ENCODE measurements at places on chromosomes 5 and 9.
A peak's percentile ranks its signal among the peaks of the same experiment; 100 is the strongest.

- no peak for DNase-seq
Observed at GRCh38 chr9:91803970-91804752, 145.9 kb downstream of the ROR2 start.

- no peak for DNase-seq
Observed at GRCh38 chr9:131539223-131539923, 6.0 kb upstream of the PRRT1B start.

DNA sequence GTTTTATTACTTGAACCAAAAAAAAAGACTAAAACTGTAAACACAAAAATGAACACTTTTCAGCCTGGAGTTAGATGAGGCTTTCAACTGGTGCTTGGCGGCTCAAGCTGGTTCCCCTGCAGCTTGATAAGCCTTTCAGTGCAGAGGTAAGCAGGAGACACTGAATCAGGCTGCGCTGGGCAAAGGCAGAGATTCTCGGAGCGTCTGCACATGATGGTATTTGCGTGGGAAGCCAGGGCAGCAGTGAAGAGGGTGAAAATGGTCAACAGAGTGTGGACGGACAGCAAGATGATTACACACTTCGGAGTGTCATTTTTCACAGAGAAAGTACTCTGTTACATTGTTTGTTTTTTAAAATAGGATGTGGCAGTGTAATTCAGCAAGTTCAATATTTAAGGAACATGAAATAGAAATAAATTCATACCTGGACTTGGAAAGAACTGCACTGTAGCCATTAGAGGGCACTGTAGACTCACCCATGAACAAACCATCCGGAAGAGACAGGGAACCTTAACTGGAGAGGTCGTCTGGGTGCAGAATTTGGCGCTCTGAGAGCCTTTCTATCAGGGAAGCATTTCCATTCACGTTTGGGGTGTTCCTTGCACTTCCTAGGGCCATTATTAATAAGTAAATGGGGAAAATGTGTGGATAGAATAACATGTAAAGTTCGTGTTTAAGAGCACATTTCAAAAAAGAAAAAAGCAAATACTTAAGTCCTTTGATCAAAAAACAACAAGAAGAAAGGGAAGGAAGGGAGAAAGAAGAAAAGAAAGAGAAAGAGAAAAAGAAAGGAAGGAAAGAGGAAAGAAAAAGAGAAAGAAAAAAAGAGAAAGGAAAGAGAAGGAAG is 69.8 kb downstream of the ICE1 start:
- peak; percentile 54 for DNase-seq

DNA sequence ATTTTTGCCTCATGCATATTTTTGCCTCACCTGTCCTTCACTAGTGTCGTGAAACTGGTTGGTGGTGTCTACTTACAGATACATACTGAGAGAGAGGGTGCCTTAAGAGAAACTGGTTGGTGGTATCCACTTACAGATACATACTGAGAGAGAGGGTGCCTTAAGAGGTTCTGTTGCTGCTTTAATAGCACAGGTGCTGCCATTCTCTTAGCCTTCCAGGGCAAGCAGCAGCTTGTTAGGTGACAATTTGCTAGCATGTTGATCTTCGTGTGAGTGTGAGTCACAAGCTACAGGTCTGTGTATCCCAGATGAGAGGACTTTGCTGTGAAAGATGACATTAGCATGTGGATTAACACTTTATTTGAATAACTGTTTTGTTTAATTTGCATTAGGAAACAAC is 1.4 kb downstream of the PTTG1 start:
- DNase-seq: no peak

DNA sequence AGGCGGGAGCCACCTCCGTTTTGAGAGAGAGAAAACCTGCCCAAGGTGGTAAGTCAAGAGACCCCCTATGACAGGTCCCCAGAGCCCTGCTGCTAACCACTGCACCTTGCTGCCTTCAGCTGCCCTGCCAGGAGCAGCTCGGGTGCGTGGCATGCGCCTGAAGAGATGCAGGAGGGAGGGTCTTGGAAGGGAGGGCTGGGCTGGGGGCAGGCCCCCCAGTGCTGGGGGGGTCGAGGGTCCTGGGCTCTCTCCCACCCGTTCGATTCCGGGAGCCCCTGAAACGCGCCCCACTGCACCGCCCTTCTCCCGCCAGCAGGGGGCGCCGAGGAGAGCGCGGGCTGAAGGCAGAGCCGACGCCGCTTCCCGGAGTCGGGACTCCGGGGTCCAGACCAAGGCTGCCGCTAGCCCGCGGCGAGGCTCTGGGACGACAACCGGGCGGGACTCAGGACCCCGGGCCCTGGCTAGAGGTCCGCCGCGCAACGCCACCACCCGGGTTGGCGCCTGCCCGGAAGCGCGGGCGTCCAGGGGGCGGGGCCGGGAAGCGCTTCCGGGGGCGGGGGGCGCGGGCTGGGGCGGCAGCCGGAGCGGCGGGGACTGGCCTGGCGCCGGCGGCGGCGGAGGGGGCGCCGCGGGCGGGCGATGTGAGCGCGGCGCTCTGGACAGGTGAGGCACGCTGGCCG is at the start of gene ZBTB34:
ZBTB34 (plus strand) TSS at position 563 of the 680 bp plus-strand sequence. CDS start 18,761 bp downstream, outside the sequence.
- DNase-seq: peak; percentile 32

DNA sequence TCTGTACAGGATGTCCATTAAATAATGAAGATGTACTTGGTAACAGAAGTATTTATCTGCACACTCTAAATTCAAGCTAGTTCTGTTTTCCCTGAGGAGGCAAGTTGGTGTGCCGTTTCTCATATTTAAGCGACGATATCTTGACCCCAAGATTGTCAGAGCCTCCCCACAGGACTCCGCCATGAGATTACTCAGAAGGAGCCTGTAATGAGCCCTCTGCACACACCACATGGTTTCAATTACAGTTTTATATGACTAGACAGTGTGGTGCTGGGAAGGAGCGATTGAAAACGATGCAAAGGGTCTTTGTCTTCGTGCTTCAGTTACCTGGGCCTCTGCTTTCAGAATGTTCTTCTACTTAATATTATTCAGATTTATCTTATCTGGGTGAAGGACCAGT is 840.4 kb upstream of the WWC1 start:
- no peak for DNase-seq

- DNase-seq: peak; percentile 34
Observed at GRCh38 chr5:102090770-102091169, 205.3 kb downstream of the SLCO4C1 start.

DNA sequence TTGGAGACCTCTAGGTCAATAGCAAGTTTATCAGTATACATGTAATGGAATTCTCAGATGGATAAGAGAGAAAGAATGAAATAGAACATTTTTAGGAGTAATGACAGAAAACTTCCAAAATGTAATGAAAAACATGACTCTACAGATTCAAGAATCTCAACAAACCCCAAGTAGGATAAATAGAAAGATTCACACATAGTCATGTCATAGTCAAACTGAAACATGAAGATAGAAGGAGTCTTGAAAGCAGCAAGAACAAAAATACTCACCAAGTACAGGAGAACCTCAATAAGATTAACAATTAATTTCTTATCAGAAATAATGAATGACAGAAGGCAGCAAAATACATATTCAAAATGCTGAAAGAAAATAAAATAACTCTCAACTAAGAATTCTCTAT is 164.5 kb downstream of the SPATA31D1 start:
- DNase-seq: no peak

- no peak for DNase-seq
Observed at GRCh38 chr9:114288193-114289091, 34.5 kb upstream of the ORM1 start.

DNA sequence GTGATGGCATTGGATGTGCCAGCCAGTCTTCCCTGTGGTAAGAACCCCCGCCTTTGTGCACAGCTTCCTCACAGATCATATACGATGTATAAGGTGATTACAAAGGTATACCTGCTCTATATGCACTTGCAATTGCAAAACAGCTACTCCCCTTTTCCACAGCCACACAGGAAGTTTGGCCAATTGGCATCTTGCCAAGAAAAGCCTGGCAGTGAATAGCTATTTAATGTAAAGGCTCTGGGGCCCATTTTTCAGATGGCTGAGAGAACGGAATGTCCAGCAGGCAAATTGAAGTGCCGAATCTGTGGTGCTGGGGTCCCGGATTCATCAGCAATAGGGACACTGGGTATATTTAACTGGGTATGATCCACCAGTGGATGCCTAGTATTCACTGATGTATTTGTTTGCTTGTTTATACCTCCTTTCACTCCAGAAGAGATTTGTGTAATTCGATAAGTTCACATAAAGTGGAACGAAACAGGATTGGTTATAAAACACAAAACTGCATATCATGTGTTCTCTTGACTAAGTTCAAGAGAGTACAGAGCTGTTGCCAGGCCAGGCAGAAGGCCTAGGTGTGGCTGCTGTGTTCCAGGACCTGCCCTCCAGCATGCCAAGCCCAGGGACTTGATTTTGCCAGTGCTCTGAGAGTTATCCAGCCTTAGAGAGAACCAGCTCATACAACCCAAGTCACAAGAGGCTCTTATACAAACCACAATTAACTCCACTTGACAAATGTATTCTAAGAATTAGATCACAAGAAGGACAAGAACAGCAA is 27.7 kb upstream of the GABRP start:
- DNase-seq: peak; percentile 14

DNA sequence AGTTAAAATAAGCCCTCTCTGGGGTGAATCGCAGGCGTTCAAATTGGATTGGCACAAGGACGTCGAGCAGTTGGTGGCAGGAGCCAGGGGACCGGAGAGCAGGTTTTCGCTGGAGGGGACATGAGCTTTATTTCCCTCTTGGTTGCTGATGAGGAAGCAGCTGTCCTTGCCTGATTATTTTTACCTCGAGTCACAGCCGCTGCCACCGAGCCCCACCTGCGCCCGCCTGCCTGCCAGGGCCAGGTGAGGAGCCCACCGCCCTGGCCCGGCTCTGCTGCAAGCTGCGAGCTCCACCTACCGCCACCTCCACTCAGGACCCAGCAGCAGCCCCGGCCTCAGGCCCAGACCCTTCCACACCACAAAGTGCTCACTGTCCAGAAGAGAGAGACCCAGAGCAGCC is 9.0 kb upstream of the ADGRD2 start:
- no peak for DNase-seq

- no peak for DNase-seq
Observed at GRCh38 chr9:82679472-82679871, 383.5 kb downstream of the RASEF start.

GRCh38 chr5:151770383-151771258 is 1.1 kb upstream of the G3BP1 start:
- DNase-seq: peak; percentile 83

DNA sequence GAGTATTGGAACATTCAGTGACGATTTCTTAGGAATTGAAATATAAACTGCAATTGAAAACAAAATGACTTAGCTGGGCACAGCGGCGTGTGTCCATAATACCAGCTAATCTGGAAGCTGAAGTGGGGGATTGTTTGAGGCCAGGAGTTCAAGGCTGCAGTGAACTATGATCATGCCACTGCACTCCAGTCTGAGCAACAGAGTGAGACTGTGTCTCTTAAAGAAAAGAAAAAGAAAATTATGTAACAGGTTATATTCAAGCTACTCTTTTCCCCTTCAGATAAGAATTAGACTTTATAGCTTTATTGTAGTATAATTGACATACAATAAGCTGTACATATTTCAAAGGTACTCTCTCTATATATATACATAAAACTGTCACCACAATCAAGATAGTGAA is 6.4 kb downstream of the SLC26A2 start:
- no peak for DNase-seq

GRCh38 chr9:89375191-89375760 is 57.0 kb downstream of the SECISBP2 start:
- no peak for DNase-seq

DNA sequence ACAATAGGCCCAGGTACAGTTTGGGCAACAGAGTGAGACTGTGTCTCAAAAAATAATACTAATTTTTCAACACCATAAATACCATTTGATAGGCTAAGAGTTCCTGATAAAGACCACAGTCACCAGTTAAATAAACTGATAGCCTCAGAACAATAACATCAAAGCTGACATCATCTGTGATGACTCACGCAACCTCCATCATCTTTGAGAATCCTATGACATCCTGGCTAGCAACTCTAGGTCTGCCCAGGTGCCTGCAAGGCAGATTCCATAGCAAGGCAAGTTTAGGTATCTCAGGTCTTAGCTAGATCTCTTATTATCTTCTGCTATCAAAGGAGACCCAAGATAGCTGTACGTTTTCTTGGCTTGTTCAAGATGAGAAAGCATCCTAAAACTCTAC is 30.5 kb upstream of the UBAP2 start:
- no peak for DNase-seq

DNA sequence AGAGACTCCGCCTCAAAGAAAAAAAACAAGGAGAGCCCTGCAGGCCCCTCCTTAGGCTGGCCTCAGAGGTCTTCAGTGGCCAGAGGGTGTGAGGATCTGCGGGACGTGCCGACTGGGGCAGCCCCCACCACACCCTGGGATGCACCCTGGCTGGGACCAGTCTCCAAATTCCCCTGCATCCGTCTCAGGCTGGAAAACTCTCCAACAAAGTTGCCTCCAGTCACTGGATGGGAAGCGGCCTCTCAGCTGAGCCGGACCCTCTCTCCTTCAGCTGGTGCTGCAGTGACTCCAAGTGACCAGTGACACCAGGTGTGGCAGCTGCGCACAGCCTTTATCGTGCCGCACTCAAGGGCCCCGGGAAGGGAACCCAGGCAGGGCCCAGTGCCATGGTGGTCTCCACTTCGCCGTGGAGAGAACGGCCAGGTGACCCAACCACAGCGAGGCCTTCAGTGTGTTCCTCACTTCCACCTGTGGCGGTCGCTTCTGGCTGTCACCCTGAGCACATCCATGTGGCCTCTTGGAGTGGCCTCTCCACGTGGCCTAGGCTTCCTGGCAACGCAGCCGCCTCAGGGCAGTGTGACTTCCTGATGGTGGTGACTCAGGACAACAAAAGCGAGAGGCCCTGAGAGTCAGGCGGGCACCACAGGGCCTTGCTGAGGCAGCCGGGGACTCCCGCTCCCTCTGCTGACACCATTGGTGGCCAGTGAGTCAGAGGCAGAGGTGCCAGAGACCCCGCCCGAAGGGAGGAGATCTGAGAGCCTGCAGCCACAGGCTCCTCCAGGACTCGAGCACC is 19.3 kb upstream of the CAMSAP1 start:
- DNase-seq: no peak

GRCh38 chr5:147169901-147170300 is 64.9 kb upstream of the STK32A start:
- DNase-seq: no peak

- DNase-seq: no peak
Observed at GRCh38 chr9:121692606-121693387, 41.4 kb downstream of the DAB2IP start.

All from NCI-H1092 treated with DMSO at 0.1 percent for 48 hours (cell line).